ENCODE measurements at places on chromosomes 16 and 17. TPM values are rescaled to one million over a fixed set of nuclear protein-coding genes. Genes with fewer than 3 reads are reported as not detected.

- peak; percentile 31 for DNase-seq
These were observed 244.6 kb upstream of the SDK2 start for GRCh38 chr17:73888862-73889261.

GRCh38 chr16:82936941-82937551, 310.3 kb downstream of the CDH13 start:
- peak; percentile 11 for DNase-seq

DNA sequence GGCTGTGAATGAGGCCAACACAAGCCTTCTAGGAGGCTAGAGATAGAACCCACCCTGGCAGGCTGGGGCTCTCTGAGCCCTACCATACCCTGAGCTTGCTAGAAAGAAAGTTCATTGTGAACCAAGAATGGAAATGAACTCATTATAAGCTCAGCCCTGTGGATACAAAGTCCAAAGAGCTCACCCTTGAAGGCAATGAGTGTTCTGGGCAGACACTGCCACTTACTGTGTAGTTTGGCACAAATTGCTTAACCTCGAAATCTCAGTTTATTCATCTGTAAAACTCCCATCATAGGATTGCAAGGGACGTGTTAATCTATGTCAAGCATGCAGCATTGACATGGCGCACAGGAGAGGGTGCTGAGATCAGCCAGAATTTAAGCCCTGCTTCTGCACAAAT, 5.5 kb downstream of the KDM8 start:
- no peak for DNase-seq

GRCh38 chr17:79043191-79043930, 19.4 kb downstream of the C1QTNF1 start:
- DNase-seq, result no peak

GRCh38 chr17:16937431-16937830, 34.5 kb downstream of the TNFRSF13B start:
- DNase-seq, result no peak

- DNase-seq, result no peak
These were observed 4.0 kb upstream of the MMP25 start for GRCh38 chr16:3042376-3042775.

DNA sequence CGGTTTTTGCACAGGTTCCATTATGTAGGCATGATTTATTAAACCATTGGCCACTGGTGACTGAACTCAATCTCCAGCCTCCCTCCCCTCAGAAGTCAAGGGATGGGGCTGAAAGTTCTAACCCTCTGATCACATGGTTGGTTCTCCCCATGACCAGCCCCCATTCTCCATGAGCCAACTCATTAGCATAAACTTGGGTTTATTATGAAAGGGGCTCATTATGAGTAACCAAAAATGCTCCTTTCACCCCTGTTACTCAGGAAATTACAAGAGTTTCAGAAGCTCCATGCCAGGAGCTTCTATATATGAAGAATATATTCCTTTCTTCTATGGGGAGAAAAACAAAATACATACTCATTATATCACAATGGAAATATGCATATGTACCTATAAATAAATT, 555.3 kb downstream of the HS3ST4 start:
- DNase-seq, result no peak

DNA sequence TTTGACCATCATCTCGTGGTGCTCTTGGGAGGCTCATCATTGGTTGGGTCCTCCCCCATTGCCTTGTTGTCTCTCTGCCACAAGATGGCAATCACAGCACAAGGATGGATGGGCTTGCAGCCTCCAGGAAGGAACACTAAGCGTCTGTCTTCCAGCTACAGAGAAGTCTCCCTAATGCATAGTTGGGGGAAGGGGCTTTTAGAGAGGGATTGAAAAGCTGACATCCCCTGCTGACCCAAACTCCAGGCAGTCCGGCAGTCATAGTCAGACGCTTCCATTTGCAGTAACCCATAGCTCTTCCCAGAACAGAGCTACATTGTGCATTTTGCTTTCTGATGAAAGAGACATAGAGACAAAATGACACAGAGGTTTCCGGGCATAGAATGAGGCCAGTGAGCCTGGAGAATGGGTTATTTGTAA, 111.4 kb downstream of the UTP18 start:
- peak; percentile 35 for DNase-seq

DNA sequence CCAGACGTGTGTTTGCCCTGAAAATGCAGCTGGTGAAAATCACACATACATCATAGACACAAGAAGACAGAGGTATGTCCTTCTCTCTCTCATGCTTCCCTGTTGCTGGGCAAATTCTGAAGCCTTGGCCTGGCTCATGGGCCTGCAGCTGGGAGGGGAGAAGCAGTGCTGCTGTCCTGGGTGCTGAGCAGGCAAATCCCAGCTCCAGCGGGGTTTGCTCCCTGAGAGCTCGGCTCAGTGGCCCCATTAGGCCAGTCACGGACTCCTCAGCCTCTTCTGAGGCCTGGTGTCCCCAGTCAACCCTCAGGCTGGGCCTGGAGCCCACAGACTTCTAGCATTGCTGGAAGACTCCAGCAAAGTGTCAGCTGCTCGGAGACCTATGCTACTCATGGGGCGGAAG, 11.7 kb downstream of the RHBDL3 start:
- DNase-seq, result no peak

DNA sequence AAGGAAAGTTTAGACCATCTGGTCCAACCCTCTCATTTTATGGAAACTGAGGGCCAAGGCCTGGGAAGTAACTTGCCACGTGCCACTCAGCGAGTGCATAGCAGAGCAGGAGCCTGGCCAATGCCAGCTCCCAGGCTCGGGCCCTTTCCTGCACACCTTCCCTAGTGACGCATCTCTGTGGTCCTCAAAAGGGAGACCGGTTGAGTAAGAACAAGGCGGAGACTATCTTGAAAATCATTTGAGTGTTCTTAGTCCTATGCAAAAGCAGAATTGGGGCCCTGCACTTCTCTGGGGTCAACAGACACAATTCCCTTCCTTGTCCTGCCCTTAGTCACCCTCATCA, 2.8 kb downstream of the CCL4 start:
- DNase-seq, result no peak

GRCh38 chr16:22117609-22118008, 25.3 kb downstream of the VWA3A start:
- no peak for DNase-seq

DNA sequence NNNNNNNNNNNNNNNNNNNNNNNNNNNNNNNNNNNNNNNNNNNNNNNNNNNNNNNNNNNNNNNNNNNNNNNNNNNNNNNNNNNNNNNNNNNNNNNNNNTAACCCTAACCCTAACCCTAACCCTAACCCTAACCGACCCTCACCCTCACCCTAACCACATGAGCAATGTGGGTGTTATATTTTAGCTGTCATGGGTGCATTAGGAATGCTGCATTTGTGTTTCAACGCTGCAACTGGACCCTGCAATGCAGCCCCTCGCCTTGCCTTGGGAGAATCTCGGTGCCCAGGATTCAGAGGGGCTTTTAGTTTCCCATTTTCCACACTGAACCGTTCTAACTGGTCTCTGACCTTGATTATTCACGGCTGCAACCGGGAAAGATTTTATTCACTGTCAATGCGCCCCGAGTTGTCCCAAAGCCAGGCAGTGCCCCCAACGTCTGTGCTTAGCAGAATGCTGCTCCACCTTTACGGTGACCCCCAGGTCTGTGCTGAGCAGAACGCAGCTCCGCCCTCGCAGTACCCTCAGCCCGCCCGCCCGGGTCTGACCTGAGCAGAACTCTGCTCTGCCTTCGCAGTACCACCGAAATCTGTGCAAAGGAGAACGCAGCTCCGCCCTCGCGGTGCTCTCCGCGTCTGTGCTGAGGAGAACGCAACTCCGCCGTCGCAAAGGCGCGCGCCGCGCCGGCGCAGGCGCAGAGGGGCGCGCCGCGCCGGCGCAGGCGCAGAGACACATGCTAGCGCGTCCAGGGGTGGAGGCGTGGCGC, 43.3 kb downstream of the POLR3K start:
- DNase-seq, result peak; percentile 11

GRCh38 chr17:18920911-18921441, 31.0 kb upstream of the SLC5A10 start:
- DNase-seq, result no peak

DNA sequence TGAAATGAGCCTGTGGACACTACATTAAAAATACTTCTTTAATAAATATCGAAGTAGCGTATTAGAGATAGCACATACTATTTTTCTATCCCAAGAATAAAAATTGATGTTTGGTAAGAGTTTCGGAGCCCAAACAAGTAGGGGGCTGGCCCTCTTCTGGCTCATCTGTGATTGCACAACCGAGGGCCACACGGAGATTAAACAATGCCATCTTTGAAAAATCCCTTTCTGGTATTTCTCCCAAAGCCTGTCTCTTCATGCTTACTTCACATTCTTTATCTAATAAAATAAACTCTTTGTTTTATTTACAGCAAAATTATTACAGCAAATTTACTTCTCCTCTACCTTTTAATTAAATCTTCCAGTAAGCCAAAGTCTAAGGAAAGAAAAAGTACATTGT, 9.6 kb upstream of the MYH11 start:
- no peak for DNase-seq

DNA sequence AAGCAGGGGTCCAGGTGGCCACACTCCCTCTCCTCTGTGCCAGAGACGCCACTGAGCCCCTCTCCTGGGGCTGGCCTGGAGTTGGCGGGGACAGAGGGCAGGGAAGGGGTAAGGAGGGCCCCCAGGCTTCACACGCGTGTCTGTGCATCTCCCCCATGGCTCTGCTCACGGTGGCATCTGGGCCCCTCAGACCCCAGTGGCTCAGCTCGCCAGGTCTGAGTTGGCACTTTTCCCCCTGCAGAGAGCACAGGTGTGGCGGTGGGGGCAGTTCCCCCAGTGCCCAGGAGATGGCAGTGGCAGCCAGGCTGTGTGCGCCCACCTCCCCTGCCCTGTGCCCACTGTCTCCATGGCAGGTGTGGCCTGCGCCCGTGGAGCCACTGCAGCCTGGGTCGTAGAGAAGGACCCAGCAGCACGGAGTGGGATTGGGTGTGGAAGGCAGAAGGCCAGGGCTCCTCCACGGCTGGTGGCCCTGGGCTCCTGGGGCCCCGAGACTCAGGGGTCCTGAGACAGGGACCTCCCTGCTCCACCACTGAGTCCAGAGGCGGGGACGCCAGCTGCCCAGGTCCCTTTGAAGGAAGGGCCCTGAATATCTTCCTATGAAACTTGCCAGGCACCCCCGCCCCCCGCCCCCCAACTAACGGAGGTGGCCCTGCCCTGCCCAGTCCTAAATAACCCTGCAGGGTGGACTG, 4.3 kb upstream of the APRT start:
- no peak for DNase-seq

Gene SPNS2
- polyA plus RNA-seq, result 30.7 TPM

Gene NOS2
- polyA plus RNA-seq, result 1.6 TPM

Gene ETV4
- polyA plus RNA-seq, result 16.7 TPM

Gene RHBDF1
- 32.1 TPM for polyA plus RNA-seq

Gene ALDOA
- polyA plus RNA-seq, result 280 TPM

Gene PRCD
- 9.2 TPM for polyA plus RNA-seq

Gene SNX20
- polyA plus RNA-seq, result 1.1 TPM

Gene PRDM7
- polyA plus RNA-seq, result 0.26 TPM

Measured in right lung (tissue), 10 donors.